Left forelimb (tissue), 1 donor: ENCODE measurements at places on chromosomes 4 and X.

DNA sequence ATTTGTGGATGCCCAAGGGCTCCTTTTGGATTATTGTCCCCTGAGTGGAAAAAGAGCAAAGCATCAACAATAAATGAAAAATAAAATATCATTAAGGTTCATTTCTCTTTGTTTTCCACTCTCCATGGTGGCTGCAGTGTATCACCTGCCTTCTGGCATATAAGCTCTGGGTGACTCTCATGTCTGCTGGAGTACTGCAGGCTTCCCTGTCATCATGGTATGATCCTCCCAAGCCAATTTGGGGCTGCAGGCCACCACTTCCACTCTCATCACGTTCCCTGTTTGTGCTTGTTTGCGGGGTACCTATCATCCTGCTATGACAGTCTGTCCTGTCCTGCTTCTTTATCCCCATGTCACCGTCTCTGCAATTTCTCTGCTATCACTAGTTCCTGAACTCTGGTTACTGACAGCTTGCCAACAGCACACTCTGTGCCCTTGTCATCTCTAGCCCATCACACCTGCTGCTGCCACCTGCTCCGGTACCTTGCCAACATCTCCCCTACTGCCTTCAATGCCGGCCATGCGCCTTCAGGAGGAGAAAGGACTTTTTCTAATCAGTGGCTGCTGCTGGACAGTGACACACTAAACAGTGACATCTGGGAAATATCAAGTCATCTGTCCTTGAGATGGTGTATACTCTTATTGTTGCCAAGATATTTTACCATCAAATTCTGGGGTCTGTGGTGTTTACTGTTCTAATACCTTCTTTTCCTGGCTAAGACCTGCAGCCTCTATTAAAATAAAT lies 23.0 kb upstream of the FGF5 start:
- DNase-seq = no peak

GRCh38 chr4:184792950-184793555 lies 32.7 kb downstream of the ACSL1 start:
- no peak for DNase-seq

DNA sequence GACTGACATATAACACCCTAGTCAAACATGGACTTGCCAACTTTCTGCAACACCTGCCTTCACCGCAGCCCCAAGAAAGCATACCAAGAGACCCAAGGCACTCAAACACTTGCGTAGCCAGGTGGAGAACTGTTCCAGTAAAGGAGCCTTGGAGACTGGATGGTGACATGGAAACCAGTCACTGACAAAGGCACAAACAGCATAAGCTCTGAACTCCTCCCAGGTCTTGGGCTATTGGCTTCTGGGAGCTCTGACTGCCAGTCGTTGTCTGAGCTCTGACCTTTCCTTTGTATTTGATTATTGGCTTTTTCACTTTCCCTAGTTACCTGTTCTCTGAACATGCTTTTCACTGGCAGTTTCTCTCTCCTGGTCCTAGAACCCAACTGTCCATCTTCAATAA lies 38.3 kb downstream of the ARAP2 start:
- no peak for DNase-seq

DNA sequence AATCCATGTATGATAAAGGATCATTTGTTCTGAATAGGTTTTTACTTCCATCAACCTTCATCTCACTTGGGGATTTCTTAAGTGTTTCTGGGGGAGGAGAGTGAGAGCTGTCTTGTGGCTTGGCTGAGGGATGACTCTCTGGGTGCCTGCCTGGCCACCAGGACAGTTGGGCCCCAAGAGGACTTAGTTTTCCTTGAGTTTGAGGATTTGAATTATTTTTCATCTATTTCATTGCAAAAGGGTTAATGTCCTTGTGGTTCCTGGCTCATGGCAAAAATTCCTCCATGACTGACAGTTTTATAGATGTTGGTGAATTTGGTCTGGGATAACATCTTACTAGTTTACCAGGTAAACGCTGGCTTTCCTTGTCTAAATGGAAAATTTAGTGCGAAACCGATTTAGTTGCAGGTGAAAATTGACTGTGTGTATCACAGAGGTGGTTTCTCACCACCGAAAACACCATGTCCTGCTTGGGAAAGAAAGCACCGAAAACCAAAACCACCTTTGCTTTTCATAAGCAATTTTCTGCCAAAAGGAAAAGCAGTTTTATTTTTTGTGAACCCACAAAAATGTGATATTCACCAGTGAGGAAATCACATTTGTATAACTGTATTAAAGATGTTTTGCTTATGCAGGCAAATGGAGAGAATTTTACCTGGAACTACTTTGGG lies 331.3 kb upstream of the SFRP2 start:
- DNase-seq = no peak

- DNase-seq = no peak
These were observed 23.1 kb upstream of the NAP1L5 start for GRCh38 chr4:88720451-88721428.

GRCh38 chrX:134933248-134933647 lies 57.5 kb upstream of the SMIM10 start:
- no peak for DNase-seq

DNA sequence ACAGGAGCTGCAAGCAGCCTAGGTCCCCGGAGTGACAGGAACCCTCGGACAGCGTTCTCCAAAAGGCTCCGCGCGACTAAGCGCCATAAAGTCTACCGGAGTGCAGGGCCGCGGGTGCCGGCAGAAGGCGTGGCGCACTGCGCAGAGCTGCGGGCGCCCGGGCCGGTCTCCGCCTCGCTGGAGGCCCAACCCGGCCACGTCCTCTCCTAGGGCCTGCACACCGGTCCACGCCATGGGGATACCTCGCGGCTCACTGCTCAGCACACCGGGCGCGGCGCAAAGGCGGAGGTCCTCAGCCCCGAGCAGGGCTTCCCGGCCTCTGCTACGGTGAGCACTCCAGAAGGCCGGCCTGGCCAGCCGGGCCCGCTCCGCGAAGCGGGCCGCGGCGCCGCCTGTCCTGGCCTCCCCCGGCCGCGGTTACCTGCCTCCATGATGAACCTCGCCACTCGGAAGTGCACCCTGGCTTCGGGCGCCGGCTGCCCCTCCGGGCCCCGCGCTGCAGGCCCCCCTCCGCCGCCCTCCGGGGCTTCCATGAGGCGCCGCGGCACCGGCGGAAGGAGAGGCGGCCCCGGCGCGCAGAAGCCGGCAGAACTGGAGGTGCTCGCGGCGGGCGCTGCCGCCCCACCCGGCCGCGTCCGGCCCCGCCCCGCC lies at the start of gene CCNQ:
Gene CCNQ (minus strand): TSS at position 599 of the 651 bp plus-strand sequence. CDS start 66 bp downstream, at position 533.
- DNase-seq = no peak

GRCh38 chr4:146567396-146567795 lies 45.7 kb upstream of the SLC10A7 start:
- no peak for DNase-seq

DNA sequence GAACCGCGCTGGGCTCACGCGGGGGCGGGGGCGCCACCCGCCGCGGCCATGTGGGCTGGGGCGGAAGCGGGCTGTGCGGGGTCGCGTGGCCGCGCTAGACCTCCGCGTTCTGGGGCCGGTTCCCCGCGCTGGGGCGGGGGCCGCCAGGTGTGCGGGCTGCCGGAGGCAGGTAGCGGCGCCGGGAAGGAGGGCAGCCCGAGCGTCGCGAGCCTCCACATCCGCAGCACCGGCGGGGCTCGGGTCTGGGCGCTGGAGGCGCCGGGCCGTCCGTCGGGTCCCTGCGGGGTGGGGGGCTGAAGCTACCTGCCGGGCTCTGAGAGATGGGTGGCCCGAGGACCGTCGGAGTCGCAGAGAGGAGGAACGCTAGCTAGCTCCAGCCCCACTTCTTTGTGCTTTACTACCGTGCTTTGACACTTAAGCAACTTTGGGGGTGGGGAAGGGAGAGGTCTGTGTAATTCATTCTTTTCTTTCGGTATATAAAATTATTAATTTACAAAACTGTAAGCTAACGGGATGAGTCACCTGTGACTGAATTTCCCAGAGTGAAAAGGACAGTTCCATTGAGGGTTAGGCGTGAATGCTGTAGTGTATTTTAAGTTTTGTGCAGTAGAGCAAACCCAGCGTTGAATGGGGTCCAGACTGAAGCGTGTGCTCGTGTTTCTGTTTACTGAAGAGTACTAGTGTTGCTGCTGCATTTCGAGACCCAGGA lies 689 bp downstream of the METAP1 start:
- no peak for DNase-seq

DNA sequence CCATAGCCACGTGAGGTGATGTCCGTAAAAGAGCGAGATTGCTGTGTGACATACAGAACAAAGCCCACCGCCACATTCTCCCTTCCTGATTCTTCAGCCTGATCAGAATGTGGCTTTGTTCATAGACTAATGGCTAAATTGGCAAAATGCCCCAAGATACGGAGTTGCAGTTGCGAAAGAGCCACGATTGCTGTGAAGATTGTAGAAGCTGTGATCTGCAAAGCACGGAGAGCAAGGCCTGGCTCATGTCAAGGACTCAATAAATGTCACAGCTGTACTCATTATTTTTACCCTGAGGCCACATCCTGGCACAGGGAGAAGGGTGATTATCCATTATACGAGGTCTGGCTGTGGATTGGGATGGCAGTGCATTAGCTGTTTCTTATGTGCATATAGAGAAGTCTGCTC lies 34.2 kb downstream of the ARSD start:
- DNase-seq = no peak

GRCh38 chr4:76278583-76278982 lies 27.1 kb downstream of the FAM47E start:
- no peak for DNase-seq

DNA sequence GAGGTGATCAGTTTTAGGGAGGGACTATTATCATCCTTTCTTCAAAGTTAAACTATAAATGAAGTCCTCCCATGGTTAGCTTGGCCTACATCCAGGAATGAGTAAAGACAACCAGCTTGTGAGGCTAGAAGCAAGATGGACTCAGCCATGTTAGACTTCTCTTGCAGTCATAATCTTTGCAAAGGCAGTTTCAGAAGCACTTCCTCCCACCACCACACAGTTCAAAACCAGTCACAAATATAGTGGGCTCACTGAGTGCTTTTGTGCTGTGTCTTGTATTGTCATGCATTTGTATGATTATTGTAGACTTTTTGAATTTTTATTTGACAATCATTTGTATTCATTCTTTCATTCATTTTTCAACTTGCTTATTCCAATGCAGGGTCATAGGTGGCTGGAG lies 204.5 kb downstream of the ZNF674 start:
- DNase-seq = no peak

DNA sequence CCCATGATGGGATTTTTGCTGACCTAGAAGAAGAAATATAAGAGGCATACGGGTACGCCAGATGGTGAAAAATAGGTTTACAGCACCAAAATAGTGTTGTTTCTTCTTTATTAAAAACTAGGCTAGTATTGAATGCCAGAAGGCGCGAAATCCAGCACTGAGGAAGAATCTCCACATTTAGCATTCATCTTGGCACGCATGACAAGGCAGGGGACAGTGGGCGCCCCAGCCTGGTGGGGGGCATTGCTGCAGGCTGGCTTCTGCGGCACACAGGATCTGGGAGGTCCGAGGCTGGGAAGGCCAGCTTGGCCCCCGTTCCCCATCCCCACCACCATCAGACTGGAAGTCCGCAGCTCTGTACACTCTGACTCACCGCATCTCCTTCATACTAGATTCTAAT lies 75.7 kb upstream of the DDX3X start:
- DNase-seq = no peak

DNA sequence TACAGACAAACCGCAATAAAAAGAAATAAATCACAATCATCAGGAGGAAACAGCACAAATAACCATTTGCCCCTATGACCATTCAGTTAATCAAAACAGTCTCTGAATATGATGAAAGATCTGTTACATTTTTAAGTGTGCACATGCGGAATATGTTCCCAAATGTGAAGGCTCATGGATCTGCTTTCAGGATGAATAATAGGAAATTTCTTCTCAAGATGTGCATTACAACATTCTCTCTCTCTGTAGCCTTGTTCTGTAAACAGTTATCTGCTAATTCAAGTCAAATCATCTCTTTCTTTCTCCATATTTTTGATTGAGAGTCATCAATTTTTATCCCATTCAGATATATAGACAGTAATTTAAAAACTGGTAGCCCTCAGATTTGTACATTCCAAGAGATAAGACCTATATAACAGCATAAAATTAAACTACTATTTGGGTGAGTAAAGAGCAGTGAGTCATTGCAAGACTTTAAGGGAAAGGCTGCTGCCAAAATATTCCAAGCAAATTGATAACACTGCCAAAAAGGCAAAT lies 433.9 kb upstream of the ATOH1 start:
- DNase-seq = no peak

- no peak for DNase-seq
These were observed 63.8 kb downstream of the TBC1D19 start for GRCh38 chr4:26647523-26648224.

- DNase-seq = no peak
These were observed 68.1 kb downstream of the FHDC1 start for GRCh38 chr4:153004081-153004850.

DNA sequence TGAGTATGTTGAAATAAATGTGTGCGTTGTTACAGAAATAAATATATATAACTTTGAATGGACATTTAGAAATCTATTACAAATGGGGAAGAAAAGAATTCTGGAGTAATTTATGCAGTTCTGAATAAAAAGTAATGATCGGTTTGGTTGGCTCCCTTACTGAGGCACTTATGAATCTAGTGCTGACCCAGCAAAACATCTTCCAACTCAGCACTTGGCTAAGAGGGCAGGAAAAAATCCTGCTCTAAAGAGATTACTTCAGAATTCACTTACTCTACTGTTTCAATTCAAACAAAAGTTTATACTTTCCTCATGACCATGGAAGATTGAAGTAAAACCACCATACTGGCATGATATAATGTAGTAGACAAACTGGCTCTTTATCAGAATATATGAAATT lies 123.9 kb upstream of the RXFP1 start:
- DNase-seq = no peak

DNA sequence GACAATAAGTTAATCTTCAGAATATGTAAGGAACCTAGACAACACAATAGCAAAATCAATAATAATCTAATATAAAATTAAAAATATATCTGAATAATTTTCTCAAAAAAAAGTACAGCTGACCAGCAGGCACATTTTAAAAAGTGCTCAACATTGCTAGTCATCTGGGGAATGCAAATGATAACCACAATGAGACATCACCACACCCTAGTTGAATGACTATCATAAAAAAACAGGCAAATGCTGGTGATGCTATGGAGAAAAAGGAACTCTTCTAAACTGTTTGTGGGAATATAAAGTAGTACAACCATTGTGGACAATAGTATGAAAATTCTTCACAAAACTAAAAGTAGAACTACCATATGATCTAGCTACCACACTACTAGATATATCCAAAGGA lies 956.9 kb upstream of the NDST4 start:
- DNase-seq = no peak

- DNase-seq = no peak
These were observed 5.2 kb downstream of the TREX2 start for GRCh38 chrX:153440556-153441135.

- no peak for DNase-seq
These were observed 393.4 kb upstream of the NDST3 start for GRCh38 chr4:117640836-117641235.

- DNase-seq = no peak
These were observed 114.0 kb downstream of the FHIP1A start for GRCh38 chr4:151522866-151523519.

- DNase-seq = no peak
These were observed 48.5 kb downstream of the ZCCHC12 start for GRCh38 chrX:118872102-118872566.
